Stimulated activated naive CD4-positive, alpha-beta T cell treated with Interleukin-2 at 50 U/mL for 16 hours (primary cell): ENCODE measurements at places on chromosomes 3 and 15.

GRCh38 chr15:86236356-86237110 is 156.9 kb downstream of the AGBL1 start:
- no peak for DNase-seq

DNA sequence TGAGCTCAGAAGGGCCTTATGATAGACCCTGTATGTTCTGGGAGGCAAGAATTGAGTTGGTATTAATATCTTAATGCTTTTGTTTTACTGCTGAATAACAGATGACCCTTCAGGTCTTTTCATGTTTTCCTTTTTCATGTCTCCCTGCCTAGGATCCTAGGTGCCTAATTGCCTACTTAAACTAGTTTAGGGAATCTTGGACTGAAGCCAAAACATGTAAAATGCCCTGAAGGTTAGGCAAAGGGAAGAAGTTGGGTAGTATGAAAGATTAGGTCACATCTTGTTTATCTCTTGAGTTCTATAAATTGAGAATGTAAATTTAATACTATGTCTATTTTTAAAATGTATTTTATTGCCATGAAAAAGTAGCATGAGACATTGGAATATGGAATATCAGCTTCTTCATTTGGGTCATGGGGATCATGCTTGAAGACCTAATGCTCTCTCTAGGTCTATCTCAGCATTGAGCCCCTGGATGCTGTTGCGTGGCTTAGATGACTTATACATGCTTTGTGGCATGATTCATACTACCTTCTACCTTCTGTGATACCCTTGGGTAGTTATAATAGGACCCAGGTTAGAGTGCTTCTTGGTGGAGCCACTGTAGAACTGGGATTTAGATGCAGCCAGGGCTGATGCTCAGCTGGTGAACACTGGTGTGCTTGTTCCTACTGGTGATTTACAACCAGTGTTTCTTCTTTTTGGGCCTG is 26.4 kb downstream of the RBM6 start:
- DNase-seq = no peak

GRCh38 chr3:155889212-155889611 is 18.8 kb downstream of the GMPS start:
- no peak for DNase-seq

- no peak for DNase-seq
Observed at GRCh38 chr15:68417897-68418296, 14.1 kb downstream of the ITGA11 start.

- no peak for DNase-seq
Observed at GRCh38 chr3:65919826-65920225, 118.9 kb downstream of the MAGI1 start.

DNA sequence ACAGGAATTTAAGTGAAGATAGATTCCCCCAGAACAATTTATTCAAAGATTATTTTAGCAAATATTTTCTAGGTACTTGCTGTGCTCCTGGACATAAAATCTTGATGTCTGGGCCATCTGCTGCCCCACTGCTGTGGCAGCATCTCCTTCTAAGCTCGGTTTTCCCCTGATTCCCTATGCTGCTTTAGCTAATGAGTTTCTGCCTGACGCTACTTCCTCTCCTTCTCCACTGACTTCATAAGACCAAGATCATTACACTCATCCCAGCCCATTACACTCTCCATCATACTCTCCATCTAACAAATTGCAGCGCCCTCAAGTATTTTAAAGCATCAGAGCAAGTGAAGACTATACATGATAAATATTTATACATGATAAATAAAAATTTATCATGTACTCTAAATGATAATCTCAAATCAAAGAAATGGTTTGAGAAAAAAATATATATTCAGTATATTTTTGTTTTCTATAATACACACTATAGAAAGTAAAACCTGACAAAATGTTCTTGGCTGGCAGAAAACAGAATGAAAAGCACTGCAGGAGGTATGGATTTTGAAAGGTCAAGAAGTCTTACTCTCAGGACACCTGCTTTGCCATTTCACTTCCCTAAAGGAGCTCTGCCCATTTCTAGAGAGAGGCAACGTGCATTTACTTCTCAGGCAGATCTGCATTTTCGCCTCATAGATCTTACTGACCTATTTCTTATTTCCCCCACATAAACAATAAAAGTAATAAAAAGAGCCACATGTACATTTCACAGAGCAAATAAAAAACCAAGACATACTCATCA is 232.0 kb downstream of the KCNMB2 start:
- DNase-seq = no peak

GRCh38 chr3:71285086-71285485 is 298.4 kb downstream of the FOXP1 start:
- no peak for DNase-seq

DNA sequence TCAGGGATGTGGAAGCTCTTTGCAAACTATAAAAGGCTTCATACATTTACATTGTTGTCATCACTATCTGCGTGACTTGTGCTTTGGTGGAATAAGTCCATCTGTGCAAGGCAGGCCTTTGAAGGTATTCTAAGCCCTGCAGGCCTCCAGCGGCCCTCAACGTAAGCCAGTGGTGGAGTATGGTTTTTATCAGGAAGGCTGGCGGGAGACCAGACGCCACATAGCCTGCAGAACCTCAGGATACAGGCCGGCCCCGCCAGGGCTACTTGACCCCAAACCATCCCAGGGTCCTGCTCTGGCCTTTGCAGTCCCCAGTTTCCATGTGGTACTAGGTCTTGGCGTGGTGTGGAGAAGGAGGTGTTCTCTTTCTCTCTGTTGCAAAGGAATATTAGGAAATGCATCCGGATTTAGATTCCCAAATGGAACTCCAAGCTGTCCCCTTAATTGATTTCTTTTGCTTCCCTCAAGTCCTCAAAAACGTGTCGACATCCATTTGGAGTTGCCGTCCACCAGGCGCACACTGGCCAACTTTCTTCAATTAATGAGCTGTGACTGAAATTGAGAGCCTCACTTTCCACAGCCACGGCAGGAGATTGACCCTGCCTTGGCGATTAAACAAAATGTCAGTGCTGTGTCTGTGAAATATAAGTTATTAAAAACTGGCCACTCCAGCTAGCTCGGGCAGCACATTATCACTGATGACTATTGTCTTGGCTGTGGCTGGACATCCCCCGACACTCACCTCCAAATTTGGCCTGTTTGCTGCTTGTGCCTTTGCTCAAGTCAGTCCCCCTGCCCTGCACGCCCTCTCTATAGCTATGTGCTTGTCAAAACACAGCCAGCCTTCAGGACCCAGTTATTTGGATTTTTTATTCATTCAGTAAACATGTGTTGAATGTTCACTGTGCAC is 239.8 kb upstream of the TLE3 start:
- no peak for DNase-seq

GRCh38 chr3:2544718-2545117 is 446.1 kb downstream of the CNTN4 start:
- no peak for DNase-seq

- no peak for DNase-seq
Observed at GRCh38 chr3:177571271-177571943, 374.1 kb upstream of the TBL1XR1 start.

GRCh38 chr3:62870321-62870720 is 4.9 kb downstream of the CADPS start:
- DNase-seq = no peak

GRCh38 chr15:41634072-41634626 is 26.1 kb upstream of the MGA start:
- DNase-seq = no peak

GRCh38 chr15:52780172-52780980 is 9.8 kb downstream of the ONECUT1 start:
- peak; percentile 57 for DNase-seq

DNA sequence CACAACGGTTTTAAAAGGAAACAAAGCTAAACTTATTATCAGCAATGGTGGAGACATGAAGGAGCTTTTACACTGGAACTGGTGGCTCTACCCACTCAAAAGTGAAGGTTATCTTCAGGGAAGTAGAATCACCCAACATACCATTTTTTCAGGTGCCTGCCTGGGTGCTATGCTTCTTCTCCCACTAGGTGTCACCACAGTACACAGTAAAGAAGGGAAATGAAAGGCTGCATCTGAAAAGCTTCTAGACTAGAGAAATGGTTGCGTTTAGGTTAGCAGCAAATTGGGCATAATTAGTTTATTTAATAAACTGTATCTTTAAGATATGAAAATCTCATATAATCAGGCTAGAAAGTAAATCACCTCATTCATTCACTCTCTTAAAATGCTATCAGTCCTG is 47.0 kb upstream of the SELENOK start:
- DNase-seq = peak; percentile 2

DNA sequence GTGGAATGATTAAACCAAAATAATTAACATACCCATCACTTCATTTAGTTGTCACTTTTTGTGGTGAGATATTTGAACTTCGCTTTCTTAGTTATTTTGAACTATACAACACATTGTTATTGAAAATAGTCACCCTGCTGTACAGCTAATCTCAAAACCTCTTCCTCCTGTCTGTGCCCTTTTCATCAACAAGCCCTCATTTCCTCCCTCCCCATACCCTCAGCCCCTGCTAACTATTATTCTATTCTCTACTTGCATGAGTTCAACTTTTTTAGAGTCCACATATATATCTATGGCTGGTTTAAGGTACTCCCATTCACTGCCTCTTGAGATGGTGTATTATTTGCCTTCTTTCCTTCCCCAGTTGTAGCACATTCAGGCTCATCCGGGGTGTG is 32.2 kb downstream of the COL8A1 start:
- DNase-seq = no peak

- DNase-seq = no peak
Observed at GRCh38 chr3:152345233-152345632, 76.5 kb downstream of the MBNL1 start.

- DNase-seq = no peak
Observed at GRCh38 chr3:74531491-74531890, 83.0 kb downstream of the CNTN3 start.

DNA sequence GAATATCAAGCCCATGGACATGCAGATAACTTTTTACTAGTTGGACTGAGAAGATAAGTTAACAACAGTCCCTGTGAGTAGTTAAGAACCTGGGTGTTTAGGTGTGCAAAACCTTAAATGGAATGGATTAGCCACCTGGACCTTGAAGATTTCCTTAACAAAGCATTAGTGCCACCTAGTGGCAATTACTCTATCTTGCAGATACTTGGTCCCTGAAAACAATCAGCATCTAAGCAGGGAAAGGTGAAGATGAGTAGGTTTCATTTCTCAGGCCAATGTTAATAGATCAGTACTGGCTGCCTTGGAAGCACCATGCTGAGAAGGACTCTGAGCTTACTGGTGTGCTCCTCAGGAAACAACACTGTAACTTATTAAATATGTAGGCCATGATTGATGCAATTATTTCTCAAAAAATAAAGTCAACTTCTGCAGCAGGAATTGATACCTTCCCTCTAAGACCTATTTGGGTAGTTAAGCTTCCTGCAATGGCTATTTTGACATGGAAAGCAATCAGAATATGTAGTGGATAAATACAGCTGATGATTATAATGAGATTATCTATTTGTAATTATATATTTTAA is 329.4 kb downstream of the TBC1D5 start:
- DNase-seq = no peak

- DNase-seq = no peak
Observed at GRCh38 chr15:27853624-27854455, 245.3 kb downstream of the OCA2 start.

DNA sequence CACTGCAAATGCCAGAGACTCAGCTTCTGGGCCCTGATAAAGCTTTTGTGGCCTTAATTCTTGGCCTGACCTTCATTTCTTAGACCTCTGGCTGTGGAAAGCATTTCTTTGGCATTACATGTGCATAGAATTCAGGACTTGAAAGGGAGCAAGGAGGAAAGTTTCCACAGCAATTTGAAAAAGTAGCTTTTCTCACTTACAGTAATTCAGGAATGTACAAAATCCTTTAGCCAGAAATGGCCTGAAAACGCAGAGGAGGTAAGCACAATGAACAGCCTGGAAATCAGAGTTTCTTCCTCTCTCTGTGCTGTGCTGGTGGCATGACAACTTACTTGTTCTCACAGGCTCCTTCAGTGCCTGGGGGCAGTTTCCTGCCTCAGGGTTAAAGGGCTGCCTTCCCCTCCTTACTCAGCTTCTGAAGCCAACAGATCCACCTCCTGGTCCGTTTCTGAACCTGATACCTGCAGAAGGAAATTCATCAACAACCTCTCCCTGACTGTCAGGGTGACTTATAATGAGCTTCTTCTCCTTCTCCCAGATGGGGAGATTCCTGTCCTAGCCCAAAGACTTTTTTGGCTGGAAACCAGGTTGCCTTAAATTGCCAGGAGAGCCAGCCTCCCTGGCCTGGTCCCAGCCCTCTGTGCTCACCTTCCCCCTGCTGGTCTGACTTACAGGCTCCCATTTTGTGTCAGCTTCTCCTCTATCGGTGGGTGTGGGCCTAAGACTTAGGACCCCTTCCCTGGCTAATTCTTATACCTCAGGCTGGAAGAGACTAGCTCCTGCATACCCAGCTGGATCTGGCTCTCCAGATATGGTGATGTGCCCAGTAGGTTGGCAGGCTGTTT is 102.3 kb downstream of the MYRIP start:
- no peak for DNase-seq

DNA sequence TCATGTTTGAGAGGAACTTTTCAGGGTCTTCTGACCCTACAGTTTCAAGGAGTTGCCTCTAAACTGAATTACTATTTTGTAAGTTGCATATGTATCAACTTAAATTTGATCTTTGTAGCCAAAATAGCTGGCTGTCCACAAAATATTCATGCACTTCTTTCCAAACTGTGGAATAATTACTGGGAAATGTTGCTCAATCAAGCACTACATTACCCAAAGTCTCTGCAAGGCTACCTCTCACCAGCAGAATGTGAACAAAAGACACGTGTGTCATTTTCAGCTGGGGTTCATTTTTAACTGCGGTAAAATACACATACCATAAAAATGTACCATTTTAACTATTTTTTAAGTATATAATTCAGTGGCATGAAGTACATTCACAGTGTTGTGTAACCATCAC is 320.4 kb downstream of the CTNNB1 start:
- DNase-seq = no peak

DNA sequence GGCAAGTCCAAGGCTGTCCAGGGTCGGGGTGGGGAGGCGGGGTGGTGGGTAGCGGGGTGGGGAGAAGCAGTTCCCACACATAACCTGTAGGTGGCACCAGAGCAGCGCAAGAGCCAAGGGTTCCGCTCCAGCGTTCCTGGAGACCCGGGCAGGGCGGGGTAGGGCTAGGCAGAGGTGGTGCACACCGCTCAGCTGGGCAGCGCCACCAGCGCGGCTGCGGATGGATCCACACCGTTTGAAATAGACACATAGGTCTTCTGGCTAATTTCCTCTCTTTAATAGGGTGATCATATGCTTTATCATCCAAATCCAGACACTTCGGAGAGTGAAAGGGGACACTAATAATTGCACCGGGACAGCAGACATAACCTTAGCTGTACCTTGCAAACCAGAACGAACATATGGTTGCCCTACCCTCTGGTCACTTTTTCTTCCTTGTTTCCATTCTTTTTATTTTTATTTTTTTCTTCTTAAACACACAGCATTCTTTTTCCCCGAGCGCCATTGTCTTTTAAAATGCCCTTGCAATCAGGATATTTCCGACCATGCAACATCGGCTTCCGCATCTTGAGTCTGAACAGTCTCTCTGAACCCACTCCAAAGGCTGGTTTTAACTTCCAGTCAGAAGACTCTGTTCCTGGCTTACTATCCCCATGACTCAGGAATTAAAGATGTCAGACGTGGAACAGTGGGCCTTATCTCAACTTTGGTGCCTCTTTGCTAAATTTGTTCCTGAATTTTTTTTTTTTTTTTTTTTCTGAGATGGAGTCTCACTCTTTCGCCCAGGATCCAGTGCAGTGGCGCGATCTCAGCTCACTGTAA is 12.5 kb upstream of the ZSCAN2 start:
- peak; percentile 79 for DNase-seq
